ENCODE measurements at places on chromosomes 6 and 20. TPM values are rescaled to one million over a fixed set of nuclear protein-coding genes. Genes with fewer than 3 reads are reported as not detected.

GRCh38 chr6:34238585-34239499 lies 2.2 kb downstream of the HMGA1 start:
- H3K27me3 ChIP-seq: no peaks in the 10 kb centered on the region
- no peak for DNase-seq
- H3K36me3 ChIP-seq: peaks cover 18% of the 10 kb centered on the region

DNA sequence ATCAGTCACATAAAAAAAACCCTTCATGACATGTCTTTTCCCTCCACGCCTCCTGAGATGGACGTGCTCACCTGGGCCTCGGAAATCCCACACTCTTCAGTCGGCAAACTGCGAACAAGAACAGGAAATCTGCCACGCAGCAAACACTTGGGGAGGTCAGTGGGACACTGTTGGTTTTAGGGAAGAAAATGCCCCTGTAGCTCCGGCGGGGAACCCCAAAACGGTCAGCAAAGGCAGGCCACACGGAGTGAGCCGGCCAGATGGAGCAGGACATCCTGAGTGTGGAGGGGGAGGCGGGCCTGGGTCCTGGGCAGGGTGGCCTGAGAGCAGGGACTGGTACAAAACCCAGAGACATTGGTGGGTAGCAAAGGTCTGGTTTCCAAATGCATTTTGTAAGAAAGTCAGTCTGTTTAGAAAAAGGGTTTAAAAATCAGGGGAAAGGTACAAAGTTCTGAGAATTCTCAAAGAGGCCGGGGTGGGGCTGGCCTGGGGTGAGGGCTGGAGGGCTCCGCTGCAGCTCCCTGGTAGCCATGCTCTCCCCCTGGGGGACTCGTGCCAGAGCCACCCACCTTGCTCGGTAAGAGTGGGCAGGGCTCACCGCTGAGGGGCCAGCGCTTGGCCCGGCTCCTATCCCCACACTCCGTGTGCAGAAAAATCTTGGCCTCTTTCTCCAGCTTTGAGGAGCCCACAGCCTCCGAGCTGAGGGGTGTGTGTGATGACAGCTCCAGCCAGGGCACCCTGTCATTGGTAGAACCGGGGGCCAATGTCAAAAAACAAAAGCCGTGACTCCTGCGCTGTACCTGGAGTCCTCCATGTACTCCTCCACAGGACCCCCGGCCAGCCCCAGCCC lies 5.2 kb downstream of the SLC2A4RG start:
- H3K4me1 ChIP-seq: peaks cover 4% of the 10 kb centered on the region
- peak overlapping the region; percentile 48 for H3K27ac ChIP-seq
- no peak for DNase-seq
- H3K36me3 ChIP-seq: peaks cover 4% of the 10 kb centered on the region

DNA sequence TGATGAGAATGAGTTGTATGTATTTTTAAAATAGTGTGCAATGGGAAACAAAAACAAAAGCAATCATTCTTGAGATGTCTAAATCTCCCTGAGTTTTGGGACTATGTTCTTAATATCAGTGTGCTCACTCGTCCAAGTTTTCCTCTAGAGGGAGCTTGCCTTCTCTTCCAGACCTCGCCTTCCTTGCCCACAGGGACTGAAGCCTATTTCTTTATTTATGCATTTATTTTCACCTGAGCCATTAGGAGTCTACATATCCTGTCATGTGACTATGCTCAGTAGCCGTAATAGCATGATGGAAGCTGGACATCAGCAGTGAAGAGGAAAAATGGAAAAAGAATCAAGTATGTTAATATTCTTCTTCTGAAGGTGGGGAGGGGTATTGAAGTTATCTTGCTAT lies 131.2 kb downstream of the SH3BGRL2 start:
- H3K4me3 ChIP-seq: no peak overlapping the region
- H3K36me3 ChIP-seq: no peaks in the 10 kb centered on the region
- H3K27ac ChIP-seq: no peak overlapping the region
- peaks cover 13% of the 10 kb centered on the region for H3K27me3 ChIP-seq
- no peak for DNase-seq

- no peak overlapping the region for H3K27ac ChIP-seq
- H3K4me1 ChIP-seq: peaks cover 14% of the 10 kb centered on the region
- no peak overlapping the region for H3K4me3 ChIP-seq
- H3K27me3 ChIP-seq: no peaks in the 10 kb centered on the region
- no peak for DNase-seq
These were observed 393.7 kb downstream of the UTRN start for GRCh38 chr6:144678844-144679243.

Gene ESR1
- total RNA-seq: 0.94 TPM

Gene EBF4
- 2.4 TPM for total RNA-seq

Gene PBOV1
- not detected for total RNA-seq
